ENCODE measurements at places on chromosomes 2 and 18. TPM values are rescaled to one million over a fixed set of nuclear protein-coding genes. Genes with fewer than 3 reads are reported as not detected.

- peaks cover 4% of the 10 kb centered on the region for H3K27me3 ChIP-seq
- no peak for DNase-seq
- H3K4me3 ChIP-seq = no peak overlapping the region
- H3K4me1 ChIP-seq = no peaks in the 10 kb centered on the region
- H3K36me3 ChIP-seq = no peaks in the 10 kb centered on the region
These were observed 11.9 kb downstream of the ADD2 start for GRCh38 chr2:70756128-70756527.

GRCh38 chr2:10473121-10473756 is 25.1 kb upstream of the ODC1 start:
- H3K27me3 ChIP-seq = no peaks in the 10 kb centered on the region
- H3K4me3 ChIP-seq = no peak overlapping the region
- H3K36me3 ChIP-seq = no peaks in the 10 kb centered on the region
- H3K27ac ChIP-seq = no peak overlapping the region
- H3K4me1 ChIP-seq = no peaks in the 10 kb centered on the region
- no peak for DNase-seq

DNA sequence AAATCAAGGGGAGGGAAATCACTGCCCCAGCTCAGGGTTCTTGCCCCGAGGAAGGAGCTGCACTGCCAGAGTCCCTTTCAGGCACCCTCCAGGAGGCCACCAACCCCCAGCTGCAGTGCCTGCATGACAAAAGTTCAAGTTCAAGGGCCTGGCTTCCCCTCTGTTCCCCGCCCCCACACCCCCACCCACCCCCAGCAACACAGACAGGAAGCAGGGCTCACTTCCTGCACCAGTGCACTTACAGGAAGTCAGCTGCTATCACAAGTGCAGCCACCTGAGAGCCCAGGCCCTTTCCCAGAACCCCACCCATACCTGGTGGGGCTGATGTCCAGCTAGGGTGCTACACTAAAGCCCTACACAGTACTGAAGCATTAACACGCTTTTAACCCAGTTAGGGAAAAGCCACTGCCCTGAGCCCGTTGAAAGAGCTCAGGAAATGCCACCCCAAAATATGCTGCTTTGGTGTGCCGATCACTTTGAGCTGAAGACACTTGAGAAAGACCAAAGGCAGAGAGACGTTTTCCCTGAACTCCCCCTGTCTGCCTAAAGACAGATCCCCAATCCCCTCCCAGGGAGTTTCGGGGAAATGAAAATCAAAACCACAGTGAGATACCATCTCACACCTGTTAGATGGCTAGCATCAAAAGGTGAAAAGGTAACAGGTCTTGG is 109.9 kb upstream of the CAB39 start:
- peak overlapping the region; percentile 54 for H3K4me3 ChIP-seq
- peak overlapping the region; percentile 66 for H3K27ac ChIP-seq
- H3K36me3 ChIP-seq = no peaks in the 10 kb centered on the region
- DNase-seq = peak; percentile 17
- peaks cover 44% of the 10 kb centered on the region for H3K4me1 ChIP-seq

- peaks cover 6% of the 10 kb centered on the region for H3K4me1 ChIP-seq
- no peak for DNase-seq
- no peaks in the 10 kb centered on the region for H3K27me3 ChIP-seq
- no peaks in the 10 kb centered on the region for H3K36me3 ChIP-seq
These were observed 35.2 kb downstream of the CYRIA start for GRCh38 chr2:16630463-16630862.

OTOS gene
- total RNA-seq = not detected

LHCGR gene
- total RNA-seq = not detected
